Adrenal gland (tissue), 19 donors: ENCODE measurements at places on chromosomes 4 and X. TPM values are rescaled to one million over a fixed set of nuclear protein-coding genes. Genes with fewer than 3 reads are reported as not detected.

Gene SYNPO2
- 44.2 TPM for total RNA-seq

Gene MXRA5
- 9.6 TPM for total RNA-seq

Gene RAB9A
- total RNA-seq, result 65.4 TPM

Gene TMEM31
- not detected for total RNA-seq

Gene MAGED4
- total RNA-seq, result 5.2 TPM

- H3K27ac ChIP-seq, result no peak overlapping the region
- H3K4me1 ChIP-seq, result no peaks in the 10 kb centered on the region
- H3K4me3 ChIP-seq, result no peak overlapping the region
Observed at GRCh38 chr4:86026720-86027119, 333.1 kb downstream of the MAPK10 start.

GRCh38 chr4:109295081-109295480 is 7.4 kb downstream of the COL25A1 start:
- peaks cover 14% of the 10 kb centered on the region for H3K27me3 ChIP-seq
- H3K27ac ChIP-seq, result no peak overlapping the region
- no peak overlapping the region for H3K4me3 ChIP-seq
